ENCODE measurements at places on chromosomes 16 and 17.

DNA sequence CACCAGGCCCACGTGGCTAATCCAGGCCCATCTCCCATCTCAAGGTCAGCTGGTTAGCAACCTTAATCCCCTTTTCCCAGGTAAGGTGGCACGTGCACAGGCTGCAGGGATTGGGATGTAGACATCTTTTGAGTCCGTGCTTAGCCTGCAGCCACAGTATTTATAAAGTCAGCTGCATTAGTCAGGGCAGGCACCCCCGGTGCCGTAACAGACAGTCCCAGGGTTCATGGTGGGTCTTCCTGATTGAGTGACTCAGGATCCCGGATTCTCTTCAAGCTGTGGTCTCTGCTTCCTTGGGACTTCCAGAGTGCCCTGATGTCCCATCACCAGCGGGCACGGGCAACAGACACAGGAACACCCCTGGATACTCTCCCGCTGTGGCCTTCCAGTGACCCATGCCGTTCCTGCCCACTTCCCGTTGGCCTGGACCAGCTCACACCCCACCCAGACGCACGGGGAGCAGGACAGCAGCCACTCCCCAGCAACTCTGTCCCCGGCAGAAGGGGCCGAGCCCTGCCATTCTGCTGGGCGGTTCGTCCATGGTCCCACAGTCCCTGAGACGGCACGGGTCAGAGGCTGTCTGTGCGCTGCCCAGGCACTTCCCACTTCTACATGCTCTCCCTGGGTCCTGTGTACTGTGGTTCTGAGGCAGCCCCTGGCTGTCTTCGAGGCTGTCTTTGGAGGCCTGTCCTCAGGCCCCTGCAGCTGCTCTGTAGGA lies 248.6 kb upstream of the GSE1 start:
- DNase-seq = no peak

- DNase-seq = no peak
These were observed 230.7 kb downstream of the MAF start for GRCh38 chr16:79369796-79370195.

DNA sequence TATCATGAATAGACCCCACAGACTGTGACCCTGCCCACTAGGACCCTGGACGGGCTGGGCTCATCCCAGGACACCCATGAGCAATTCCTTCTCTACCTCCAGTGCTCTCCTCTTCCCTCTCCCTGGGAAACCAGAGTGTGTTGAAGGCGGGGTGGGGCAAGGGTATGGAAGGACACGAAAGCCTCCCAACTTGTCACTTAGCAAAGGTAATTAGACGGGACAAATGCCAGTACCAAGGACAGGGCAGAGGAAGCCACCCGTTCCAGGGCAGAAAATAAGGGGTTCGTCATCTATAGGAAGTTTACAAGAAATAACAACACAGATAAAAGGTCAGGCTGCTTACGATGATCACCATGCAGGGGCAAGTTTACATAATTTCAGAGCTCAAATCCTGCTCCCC lies 4.9 kb upstream of the EPX start:
- no peak for DNase-seq

GRCh38 chr17:79888811-79889634 lies 49.8 kb upstream of the CBX4 start:
- no peak for DNase-seq

GRCh38 chr16:17037499-17037898 lies 433.3 kb downstream of the XYLT1 start:
- peak; percentile 18 for DNase-seq

DNA sequence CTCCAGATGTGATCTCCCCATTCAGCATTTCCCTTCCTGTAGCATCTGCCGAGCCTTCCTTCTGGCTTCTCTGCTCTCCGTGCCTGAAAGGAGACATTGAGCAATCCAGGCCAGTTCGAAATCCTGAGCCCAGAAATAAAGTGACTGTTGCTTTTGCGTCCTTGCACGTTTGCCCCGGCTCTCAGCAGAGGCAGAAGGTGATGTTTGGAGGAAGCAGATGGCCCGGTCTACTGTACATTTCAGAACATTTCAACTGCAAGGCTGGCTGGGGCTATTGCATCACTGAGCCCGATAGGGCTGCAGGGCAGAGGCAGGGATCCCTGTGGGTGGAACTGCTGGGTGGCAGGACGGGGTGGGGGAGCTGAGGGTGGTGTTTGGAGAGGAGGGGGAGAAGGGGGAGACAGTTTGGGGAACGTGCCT lies 29.4 kb downstream of the IRF8 start:
- no peak for DNase-seq

GRCh38 chr17:12409082-12409481 lies 256.6 kb upstream of the MYOCD start:
- peak; percentile 17 for DNase-seq

DNA sequence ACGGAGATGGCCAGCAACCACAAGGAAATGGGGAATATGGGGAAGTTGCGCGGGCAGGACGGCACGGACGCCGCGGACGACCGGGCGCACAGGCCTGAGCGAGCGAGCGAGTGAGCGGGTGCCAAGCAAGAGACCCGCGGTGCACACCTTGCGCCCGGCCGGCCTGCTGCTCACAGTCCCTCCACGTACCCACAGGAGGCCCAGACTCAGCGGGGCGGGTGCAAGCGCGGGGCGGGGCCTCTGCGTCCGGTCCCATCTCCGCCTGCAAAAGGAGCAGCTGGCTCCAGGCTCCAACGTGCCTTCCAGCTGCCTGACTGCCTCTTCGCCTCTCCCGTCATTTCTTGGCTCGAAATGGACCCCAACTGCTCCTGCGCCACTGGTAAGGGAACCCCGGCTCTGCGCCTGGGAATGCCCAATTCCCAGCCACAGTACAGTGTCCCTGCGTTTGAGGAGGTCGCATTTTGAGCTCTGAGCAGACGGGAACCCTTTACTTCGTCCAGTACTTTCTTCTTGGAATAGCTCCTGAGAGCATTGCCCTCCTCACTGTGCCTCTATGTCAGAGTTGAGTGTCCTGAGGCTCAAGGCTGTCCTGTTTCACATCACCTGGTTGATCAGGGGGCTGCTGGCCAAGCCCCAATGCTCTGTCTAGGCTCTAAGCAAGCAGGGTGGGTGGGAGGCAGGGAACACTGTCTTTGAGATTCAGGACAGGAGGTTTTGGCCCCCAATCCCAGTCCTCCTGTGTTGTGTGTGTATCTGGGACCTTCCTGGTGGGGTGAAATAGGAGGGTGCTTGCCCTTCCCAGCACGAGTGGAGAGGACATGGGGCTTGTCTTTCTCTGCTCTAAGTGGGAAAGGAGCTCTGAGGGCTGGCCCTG lies 8.1 kb upstream of the MT1E start:
- DNase-seq = no peak

DNA sequence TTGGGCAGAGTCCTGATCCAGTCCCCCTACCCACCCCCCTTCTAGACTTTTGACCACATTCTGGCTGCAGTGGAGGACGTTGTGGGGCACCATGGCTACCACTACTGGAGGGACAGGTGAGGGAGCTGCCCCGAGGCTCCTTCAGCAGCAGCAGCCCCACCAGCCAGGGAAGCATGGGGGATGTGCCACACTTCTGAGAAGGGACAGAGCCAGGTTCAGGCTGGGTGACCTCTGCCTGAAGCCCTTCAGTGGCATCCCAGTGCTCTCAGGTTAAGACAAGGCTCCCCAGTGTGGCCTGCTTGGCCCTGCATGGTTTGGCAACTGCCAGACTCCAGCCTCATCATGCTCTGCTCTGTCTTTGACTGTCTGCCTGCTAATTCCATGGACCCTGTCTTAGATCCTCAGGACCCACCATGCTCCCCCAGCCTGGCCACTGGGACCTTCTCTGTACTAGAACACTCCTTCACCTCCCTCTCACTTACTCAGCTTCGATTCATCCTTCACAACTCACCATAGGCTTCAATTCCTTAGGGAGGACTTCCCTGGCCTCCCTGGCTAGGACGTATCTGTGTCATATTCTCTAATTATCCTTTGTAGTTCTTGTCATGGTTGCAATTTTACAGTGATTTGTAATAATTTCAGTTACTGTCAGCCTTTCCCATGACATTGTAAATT lies 8.8 kb downstream of the SLC9A5 start:
- no peak for DNase-seq

- DNase-seq = no peak
These were observed 36.1 kb upstream of the FASN start for GRCh38 chr17:82134101-82134500.

GRCh38 chr16:31458073-31458843 lies 1.0 kb upstream of the ARMC5 start:
- peak; percentile 73 for DNase-seq

DNA sequence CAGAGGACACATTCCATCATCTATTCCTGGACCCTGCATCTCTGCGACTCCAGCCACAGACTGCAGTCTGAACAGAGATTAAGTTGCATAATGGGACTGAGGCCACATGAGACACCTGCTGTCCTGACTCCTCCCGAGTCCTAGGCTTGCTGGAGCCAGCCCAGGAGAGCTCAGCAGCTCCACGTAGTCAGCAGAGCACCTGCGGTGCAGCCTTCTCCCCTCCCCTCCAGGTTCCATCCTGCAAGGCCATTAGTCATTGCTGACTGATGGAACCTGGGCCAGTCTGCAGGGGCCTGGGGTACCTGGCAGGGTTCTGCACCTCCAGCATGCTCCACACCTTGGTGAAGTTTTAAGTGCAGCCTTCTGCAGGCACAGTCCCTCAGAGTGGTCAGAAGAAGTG lies 76.7 kb downstream of the PLD6 start:
- DNase-seq = no peak

DNA sequence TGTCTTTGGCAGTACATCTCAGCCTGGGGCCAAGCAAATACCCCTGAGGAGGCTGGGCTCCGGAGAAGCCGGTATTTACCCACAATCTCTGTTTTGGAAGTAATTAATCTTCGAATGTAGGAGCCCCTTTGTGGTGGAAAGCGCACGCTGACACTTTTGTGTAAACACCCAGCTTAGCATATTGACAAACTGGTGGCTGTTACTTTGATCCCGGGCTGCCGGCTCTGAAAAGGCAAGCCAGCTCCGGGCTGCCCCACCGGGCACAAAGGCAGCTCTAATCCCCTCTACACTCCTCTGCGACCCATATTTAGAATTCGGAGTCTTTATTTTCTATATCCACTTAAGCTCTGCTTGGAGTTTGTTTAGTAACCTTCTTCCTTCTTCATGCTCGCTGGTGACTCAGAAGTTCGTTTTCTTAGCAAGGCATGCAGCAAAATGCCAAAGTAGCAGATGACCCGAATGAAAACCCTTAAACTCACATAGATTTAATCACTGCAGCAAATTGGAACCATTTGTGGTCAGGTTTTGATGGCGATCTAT lies 144.0 kb upstream of the IRX3 start:
- DNase-seq = peak; percentile 65

DNA sequence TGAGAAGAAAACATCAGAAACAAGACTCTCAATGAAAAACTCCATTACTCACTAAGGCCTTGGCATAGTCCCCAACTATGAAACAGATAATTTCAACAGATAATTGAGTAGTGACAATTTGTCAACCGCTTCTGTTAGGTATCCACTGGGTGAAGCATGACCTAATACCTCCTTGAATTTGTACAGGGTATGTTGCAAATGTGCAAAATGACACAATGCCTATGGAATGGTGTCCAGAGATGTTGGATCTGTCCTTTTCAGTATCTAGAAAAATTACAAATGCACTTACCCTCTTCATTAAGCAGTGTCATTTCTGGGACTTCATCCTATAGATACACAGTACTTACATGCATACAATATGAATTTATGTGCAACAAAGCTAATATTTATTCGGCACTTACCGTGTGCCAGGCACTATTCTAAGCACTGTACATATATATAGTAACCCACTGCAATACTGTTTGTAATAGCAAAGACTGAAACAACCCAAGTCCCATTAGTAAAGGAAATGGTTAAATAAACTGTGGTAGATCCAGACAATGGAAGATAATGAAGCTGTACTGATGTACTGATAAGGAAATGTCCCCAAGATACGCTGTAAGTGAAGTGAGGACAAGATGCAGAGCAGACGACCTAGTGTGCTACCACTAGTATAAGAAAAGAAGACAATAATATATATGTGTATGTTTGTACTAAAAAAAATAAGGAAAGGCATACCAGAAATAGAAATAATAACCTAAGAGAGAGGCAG lies 21.4 kb upstream of the SLC6A4 start:
- DNase-seq = no peak

DNA sequence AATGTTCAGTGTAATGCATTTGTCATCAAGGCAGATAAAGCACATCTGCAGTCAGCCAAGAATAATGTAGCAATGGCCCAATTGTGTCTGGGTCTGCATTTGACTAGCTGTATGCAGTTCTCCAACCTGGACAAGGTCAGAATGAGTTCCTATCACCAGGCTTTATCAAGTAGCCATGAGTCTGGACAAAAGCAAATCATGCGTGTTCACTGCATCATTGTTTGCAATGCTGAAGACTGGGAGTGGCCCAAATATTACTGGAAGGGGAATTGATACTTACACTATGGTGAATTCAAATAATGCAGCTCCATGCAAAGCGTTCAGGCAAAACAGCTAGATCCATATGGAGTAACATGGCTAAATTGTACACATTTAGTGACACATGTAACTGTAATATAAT lies 250.9 kb downstream of the TOX3 start:
- no peak for DNase-seq

- DNase-seq = no peak
These were observed 7.8 kb upstream of the EFTUD2 start for GRCh38 chr17:44906763-44907728.

DNA sequence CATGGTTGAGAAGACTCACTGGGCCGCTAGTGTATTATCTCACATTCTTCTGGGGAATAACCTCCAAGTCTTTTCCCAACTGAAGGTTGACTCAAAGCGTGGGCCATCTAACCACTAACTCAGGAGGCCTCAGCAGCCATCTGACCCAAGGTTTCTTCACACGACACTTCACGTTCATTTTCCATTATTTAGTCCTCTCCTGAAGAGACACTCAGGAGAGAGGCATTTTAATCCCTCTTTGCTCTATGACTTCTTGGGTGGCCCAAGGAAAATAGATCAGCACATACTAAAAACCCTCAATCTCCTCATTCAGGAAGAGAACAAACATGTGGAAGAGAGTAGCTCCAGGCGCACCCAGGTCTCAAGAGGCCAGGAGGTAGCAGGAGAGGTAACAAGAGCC lies 252.8 kb upstream of the FOXF1 start:
- no peak for DNase-seq

DNA sequence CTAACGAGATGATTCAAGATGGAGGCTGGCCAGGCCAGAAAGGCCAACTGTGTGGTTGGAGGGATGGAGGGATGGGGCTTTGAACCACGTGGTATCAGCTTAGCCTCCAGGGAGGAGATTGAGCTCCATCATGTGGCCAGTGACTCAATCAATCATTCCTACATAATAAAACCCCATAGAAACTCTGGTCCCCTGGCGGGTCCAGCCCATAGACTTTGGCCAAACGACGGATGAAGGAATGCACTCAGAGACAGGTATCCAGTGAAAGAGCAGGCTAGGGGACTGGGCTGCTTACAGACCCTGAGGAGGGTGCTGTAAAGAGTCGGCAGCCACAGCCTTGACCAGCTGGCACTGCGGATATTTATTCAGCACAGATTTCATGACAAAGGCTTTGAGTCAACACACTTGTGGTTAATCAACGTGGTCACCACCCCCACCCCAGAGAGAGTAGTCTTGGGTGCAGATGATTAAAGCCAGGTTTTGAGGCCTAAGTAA lies 308.7 kb upstream of the TNRC6C start:
- peak; percentile 40 for DNase-seq
